Vagina (tissue), 2 donors: ENCODE measurements at places on chromosomes 11 and 22.

GRCh38 chr22:48490500-48491411 is 1336.9 kb downstream of the BRD1 start:
- DNase-seq, result no peak
- peak overlapping the region; percentile 45 for H3K4me3 ChIP-seq
- H3K27ac ChIP-seq, result no peak overlapping the region

GRCh38 chr11:64094463-64095260 is 58.9 kb downstream of the FLRT1 start:
- peaks cover 16% of the 10 kb centered on the region for H3K4me1 ChIP-seq
- H3K4me3 ChIP-seq, result no peak overlapping the region
- DNase-seq, result no peak
- no peak overlapping the region for H3K27ac ChIP-seq
- no peaks in the 10 kb centered on the region for H3K27me3 ChIP-seq

- no peak overlapping the region for H3K4me3 ChIP-seq
- no peaks in the 10 kb centered on the region for H3K36me3 ChIP-seq
- no peaks in the 10 kb centered on the region for H3K27me3 ChIP-seq
- DNase-seq, result no peak
- H3K4me1 ChIP-seq, result no peaks in the 10 kb centered on the region
These were observed 87.0 kb downstream of the BDNF start for GRCh38 chr11:27612932-27613880.

DNA sequence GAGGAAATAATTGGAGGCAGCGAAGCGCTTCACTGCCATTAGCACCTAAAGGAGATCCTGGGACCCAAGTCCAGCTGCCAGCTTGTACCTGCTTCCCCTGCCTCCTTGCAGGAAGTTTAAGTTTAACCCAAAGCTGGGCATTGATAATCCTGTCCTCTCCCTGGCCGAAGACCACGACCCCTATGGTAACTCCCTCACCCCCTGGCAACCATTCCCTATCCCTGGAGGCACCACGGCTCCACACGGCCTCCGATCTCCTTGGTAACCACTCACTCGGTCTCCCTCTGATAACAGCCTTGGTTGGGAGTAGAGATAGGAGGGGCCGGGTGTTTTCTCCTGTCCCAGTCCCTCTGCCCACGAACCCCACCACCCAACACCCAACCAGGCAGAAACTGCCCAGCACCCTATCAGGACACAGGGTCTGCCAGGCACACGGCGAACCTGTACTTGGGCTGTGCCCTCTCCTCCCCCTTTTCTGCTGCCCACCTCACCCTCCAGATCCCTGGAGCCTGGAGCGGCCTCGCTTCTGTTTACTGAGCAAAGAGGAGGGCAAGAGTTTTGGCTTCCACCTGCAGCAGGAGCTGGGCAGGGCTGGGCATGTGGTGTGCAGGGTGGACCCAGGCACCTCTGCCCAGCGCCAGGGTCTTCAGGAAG is 833 bp downstream of the NHERF4 start:
- no peak overlapping the region for H3K27ac ChIP-seq
- H3K4me3 ChIP-seq, result no peak overlapping the region
- H3K4me1 ChIP-seq, result no peaks in the 10 kb centered on the region
- H3K36me3 ChIP-seq, result no peaks in the 10 kb centered on the region
